ENCODE measurements at places on chromosomes 4 and X.

GRCh38 chrX:112266136-112266535, 183.6 kb upstream of the TRPC5 start:
- no peak for DNase-seq

DNA sequence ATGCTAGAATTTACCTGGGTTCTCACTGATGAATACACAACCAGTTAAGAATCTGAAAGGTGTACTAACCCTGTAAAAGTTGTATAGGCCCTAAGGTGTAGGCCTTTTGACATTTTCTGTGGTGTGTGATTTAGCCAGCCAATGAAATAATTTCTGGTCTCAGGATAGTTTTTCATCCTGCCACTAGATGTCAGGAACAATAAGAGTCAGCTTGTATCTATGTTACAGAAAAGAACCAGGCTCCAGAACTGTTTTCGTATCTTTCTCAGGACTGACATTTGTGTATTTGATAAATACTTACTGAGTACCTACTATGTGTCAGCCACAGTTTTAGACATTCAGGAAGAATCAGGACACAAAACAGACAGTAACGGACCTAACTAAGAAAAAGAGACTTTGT, 673.6 kb upstream of the TENM3 start:
- peak; percentile 15 for DNase-seq

DNA sequence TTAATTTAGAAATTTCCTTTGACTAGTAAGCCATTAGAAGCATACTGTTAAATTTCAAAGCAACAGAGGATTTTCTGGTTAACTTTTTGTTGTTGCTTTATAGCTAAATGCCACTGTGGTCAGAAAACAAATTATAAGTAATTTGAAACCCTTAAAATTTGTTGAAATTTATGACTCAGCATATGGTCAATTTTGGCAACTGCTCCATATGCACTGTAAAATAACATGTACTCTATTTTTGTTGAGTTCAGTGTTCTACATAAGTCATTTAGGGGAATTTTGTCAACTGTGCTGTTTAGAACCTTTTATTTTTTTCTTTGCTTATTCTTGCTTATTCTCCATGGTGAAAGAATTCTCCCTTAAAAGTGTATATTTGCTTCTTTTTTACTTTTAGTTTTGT, 28.6 kb downstream of the SCLT1 start:
- DNase-seq = no peak

DNA sequence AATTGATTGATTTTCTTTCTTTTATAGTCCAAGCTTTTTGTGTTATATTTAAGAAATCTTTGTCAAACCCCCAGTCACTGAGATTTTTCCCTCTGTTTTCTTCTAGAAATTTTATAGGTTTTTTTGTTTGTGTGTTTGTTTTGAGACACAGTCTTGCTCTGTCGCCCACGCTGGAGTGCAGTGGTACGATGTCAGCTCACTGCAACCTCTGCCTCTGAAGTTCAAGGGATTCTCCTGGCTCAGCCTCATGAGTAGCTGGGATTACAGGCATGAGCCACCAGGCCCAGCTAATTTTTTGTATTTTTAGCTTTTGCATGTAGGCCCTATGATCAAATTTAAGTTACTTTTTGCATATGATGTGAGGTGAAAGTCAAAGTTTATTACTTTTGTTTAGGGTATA, 20.9 kb upstream of the FBXW7 start:
- DNase-seq = no peak

DNA sequence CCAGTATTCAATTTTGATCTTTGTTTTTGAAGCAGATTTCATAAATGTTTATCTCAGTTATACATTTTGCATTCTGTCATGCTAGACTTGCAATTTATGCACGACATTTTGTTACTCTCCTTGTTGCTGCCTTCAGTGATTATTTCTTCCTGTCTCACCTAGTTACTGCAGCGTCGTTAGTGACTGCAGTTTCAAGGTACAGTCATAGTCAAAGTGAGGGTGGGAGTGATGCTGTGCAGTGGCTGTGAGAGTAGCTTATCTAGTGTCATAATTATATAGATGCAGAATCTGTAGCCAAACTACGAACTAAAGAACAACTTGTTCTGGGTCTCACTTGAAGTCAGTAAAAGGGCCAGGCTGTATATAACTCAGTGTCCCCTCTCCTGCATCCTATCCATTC, 69.8 kb downstream of the GPR101 start:
- no peak for DNase-seq

DNA sequence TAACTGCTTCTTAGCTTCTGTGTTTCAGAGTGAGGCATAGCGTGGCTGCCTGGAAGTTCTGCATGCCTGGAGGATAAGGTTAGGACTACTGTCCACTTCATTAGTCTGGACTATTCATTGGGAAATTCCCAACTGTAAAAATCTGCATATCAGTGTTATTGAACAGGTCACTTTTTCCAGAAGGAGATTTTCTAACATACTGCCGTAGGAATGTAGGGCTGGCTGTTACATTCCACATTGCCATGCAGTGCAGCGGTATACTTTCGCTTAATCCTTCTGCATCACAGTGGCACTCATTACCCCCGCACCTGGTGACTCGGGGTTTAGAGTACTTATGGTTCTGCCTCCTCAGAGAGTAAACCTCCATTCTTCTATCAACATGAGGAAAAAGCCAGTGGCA, 104.6 kb downstream of the NPFFR2 start:
- DNase-seq = no peak

- no peak for DNase-seq
These were observed 10.2 kb downstream of the OTUD4 start for GRCh38 chr4:145170223-145170622.

DNA sequence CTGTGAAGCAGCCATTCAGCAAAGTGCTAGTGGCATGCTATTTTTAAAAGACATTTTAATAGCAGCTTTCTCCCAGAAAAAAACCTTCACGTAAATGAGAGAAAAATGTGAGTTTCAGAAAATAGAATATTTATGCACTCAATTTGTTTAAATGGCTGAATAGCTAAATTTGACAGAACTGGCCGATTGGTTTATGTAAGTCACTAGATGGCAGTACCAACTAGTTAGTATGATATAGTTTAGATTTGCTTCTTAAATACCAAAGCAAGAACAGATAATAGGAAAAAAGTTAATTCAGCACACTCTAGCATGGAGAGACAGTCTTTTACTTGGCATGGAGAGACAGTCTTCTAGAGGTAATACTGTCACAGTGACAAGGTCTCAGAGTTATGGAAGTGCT, 250.1 kb downstream of the SNCA start:
- DNase-seq = peak; percentile 29

- DNase-seq = peak; percentile 91
These were observed at the start of gene FIP1L1 for GRCh38 chr4:53377319-53378170. FIP1L1 (plus strand) TSS chr4:53377641; CDS start chr4:53377839, 198 bp downstream.

- peak; percentile 52 for DNase-seq
These were observed 34.0 kb upstream of the GNPDA2 start for GRCh38 chr4:44760142-44760898.

DNA sequence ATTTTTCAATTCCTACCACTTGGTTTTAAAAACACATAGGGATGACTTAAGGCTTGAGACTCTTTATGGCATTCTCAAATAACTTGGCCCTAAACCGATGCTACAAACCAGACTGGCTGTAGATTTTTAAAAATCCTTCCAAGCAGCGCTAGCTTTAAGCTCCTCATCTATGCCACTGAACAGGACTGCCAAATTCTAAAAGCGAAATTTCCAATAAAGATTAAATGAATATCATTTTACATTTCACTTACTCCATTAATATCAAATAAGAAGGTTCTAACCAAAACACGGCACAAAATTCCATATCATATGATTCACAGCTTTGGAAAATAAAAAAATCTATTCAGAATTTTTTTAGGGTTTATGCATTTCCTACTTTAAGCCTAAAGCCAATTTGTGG, 134.2 kb downstream of the FANCB start:
- no peak for DNase-seq

- no peak for DNase-seq
These were observed 659.3 kb upstream of the SLIT2 start for GRCh38 chr4:19592391-19592790.

DNA sequence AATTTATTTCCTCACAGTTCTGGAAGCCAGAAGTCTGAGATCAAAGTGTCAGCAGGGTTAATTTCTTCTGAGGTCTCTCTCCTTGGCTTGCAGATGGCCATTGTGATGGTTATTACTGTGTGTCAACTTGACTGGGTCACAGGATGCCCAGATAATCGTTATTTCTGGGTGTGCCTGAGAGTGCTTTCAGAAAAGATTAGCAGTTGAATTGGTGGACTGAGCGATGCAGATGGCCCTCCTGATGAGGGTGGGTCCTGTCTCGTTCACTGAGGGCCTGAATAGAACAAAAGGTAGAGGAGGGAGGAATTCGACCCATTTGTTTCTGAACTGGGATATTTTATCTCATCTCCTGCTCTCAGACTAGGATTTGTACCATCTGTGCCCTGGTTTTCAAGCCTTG, 15.7 kb downstream of the SMIM43 start:
- DNase-seq = no peak

GRCh38 chr4:173371292-173372192, 788 bp downstream of the SAP30 start:
- peak; percentile 80 for DNase-seq

DNA sequence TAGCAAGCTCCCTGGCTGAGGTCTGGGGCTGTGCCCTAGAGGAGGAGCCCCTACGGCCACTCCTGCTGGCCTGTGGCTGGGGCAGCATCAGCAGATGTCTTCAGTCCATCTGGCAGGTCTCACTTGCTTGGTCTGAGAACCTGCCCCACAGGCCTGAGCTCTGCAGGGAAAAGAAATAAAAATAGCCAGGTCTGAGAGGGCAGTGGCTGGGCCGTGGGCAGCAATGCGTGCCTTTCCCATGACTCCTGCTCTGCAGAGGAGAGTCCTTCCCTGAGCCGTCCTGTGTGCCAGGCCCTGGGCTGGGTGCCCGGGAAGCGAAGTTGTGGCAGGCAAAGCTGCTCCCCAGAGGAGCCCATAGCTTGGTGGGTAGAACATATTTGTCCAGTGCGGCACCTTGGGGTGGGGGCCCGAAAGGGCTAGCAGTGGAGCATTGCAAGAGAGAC, 11.3 kb upstream of the KIAA0232 start:
- peak; percentile 63 for DNase-seq

- DNase-seq = peak; percentile 68
These were observed 96.9 kb downstream of the WFS1 start for GRCh38 chr4:6366581-6366980.

DNA sequence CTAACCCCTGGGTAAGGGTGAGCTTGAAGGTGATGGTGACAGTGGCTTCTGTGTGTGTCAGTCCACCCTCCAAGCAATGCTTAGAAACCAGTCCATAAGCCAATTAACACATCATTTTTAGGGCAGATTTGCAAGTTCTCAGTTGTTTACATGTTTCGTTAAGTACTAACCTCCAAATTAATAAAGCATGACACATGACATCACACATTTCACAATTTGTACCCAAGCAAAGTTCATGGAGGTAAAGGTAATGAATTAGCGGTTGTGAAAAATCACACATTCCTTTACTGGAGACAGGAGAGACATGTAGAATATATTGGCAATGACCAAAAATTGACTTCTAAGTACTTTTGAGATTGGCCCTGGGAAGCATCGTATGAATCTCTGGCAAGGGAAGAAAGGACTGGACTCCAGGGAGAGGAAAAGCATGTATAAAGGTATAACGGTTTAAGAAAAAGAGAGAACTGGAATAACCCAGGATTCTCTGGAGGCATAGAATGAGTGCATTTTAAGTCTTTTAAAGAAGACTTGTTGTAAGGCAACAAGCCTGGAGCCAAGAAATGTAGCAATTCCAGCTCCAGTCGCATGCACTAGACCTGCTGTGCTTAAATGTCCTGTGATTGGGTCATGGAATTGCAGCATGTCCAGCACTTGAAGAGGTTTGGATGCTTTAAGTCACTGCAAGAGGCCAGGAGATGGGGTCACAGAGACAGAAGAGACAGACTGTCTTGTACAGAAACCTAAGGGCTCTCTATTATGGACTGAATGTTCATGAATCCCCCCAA, 34.1 kb downstream of the TRIM2 start:
- DNase-seq = no peak

DNA sequence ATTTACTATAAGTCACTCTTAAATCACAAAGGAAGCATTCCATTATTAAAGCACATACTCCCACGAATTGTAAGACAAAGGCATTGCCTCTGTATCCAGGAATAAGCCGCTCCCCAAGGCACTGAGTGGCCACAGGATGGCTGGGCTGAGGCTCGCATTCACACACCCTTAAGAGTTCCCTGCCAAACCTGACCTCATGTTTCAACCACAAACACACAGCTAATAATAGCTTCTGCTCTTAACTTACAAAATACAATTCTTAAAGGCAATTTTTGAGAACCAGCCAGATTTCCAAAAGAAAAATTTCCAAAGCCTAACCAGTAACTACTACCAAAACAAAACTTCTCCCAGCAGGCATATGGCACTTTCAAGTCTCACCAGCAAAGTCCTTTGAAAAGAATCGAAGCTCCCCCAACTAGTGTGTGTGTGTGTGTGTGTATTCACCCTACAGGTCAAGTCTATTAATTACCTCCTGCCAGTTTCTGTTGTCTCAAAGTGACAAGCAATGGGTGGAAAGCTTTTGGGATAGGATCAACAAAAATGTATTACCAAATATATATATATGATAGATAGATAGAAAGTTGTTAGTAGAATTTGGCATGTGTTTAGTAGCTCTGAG, 36.0 kb downstream of the ARHGAP6 start:
- DNase-seq = no peak

DNA sequence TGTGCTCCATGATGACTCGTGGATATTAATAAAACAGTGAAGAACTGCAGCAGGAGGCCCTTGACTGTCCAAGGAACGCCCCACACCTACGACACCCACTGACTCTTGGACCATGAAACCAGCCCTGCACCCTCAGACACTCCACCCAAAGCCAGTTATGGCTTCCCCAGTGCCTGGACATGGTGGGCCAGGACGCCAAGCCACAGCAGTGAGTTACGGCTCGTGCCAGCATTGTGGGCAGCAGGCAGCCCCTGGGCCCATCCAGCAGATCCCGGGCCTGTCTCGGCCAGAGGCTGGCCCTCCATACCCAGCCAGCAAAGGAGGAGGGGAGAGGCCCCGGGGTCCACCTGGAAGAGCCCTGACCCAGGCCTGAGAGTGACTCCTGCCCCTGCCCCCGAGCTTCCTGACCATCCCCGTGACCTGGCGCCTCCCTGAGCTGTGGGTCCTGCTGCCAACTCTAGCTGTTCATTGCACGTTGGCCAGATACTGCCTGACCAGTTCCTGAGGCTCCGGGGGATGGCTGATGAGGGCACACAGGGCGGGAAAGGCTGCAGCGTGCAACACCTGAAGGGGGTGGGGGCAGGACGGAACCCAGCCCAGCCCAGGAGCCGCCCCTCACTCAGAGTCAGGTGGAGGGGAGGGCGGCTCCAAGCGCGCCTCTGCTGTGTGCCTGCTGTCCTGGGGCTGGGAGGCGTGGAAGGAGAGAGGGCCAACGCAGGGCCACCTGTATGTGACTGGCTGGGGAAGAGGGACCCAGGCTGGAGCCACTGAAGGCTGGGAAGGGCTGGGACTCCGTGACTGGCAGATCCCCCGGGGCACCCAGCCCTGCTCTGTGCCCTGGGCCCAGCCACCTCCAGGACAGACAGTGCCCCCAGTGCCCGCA, 739 bp downstream of the SLC49A3 start:
- no peak for DNase-seq

Measured in cerebellar cortex (tissue), 1 donor.